ENCODE measurements at places on chromosomes 16 and 17.

GRCh38 chr16:72024862-72025382, 16.4 kb downstream of the DHODH start:
- DNase-seq, result no peak

GRCh38 chr17:80923211-80924110, 68.2 kb upstream of the CHMP6 start:
- DNase-seq, result no peak

DNA sequence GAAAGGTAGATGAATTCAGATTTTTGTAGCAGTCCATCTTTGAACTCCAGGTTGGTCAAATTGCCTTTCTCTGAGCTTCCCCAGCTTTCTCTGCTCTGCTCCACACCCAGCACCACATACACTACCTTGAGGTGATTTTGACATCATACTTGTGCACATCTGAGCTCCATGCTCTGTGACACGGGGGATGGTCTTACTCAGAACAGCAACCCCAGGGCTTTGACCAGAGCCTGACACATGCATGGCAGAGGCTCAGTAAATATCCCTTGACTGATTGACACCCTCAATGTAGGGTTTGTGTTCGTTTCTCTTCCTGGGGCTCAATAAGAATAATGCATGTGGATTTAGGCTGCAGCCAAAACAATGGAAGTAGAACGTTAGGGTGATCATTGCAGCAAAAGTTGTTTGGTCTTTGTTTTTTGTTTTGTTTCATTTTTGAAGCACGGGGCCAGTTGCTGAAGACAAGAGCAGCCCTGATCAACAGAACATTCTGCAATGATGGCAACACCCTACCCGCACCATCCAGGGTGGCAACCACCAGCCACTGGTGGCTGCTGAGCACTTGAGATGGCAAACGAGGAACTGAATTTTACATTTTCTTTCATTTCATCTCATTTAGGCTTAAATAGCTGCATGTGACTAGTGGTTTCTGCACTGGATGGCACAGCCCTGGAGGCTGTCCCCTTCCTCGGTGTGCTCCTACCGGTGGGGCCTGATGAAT, 224.8 kb upstream of the TNRC6C start:
- DNase-seq, result no peak

DNA sequence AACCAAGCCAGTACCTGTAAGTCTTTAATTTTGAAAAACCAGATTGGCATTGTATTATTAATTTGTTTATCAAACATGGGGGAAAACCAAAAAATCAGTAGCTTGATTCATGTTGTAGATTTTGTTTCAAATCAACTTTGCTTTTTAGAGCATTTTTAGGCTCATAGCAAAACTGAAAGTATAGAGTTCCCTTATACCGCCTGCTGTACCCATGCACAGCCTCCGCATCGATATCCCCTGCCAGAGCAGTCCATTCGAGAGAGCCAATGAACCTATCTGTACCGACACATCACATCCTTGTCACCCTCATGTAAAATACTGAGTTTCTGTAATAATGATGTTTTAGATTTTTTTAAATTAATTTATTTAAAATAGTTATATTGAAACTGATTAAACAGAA, 16.2 kb upstream of the MRC2 start:
- DNase-seq, result no peak

GRCh38 chr17:3738562-3739295, 15.0 kb downstream of the HASPIN start:
- peak; percentile 66 for DNase-seq

DNA sequence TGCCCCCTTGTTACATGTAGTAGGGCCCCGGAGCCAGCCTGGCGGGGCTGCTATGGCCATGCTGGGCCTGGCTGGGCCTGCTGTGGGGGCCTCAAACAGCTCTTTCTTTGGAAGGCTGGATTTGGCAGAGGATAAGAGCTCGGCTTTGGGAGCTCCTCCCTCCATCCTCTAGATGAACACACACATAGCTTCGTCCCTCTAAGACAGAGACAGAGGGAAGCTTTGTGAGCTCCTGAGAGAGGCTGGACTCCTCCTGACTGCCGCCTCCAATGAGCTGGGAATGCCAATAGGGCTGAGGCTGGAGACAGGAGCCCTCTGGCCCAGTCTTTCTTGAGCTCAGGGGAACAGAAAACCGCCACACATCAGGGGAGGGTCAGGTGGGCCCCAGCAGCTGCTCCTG, 37.3 kb upstream of the CDC42EP4 start:
- no peak for DNase-seq

DNA sequence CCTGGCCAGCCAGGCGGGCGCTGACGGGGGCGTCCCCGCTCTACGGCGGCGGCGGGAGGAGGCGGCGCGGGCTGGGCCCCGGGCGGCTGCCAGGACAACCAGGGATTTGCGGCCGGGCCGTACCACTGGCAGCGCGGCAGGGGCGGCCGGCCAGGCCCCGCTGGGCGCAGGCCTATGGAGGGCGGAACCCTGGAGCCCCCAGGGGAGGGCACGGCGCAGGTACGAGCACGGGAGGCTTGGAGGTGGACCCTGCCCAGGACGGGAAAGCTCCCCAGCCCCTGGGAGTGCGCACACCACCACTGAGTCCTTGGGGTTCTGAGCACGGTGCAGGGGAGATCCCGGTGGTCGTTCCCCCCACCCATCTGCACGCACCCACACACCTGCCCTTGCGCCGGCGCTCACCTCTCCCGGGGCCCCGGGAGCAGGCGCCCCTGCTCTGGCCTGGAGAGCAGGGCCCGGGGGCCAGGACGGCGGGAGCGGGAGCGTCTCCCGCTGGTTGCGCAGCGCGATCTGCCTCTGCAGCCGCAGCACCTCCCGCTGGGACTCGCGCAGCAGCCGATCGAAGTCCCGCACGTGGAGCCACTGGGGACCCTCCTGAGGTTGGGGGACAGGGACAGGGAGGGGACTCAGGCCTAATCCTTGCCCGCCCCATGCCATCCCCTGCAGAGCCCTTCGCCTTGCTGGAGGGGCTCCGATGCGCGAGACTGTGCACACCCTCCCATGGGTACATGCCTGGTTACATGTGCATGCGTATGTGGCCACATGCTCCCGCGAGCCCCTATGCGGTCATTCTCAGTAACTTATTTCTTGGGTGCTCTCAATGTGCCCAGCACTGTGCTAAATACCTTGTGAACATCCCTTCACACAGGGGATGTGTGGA, 3.9 kb downstream of the TSPOAP1 start:
- no peak for DNase-seq

DNA sequence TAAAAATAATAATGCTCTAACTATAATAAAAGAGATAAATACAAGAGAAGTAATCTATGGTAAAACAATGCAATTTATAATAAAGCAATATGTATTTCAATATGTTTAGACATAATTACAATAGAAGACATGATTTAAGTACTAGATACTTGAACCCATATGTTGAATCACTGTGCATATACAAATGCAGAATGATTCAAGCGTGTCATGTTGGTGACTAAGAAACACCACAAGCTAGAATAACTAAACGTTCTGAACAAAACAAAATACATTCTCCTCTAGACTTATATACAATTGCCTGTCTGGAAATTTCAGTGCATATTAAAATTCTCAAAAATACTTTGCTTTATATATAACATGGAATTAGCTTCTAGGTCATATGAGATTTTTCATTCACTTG, 11.2 kb downstream of the TADA2A start:
- DNase-seq, result no peak

GRCh38 chr17:78472035-78472905, 93.8 kb downstream of the PGS1 start:
- DNase-seq, result no peak

DNA sequence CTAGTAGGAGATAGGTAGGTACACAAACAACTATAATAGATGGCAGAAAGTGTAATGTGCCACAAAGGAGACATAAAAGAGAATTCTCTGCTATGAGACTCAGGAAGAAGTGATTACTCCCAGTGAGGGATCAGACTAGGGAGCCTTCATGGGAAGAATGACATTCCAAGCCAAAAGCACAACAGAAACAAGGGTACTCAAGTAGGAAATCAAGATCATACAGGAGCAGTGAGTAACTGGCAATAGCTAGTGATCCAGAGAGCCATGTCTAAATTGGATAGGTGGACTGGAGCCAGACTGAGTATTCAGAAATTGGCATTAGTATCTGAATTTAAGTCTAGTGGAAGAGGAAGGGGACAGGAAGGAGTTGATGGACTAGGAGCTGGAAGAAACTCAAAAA, 10.7 kb downstream of the RFFL start:
- DNase-seq, result no peak

DNA sequence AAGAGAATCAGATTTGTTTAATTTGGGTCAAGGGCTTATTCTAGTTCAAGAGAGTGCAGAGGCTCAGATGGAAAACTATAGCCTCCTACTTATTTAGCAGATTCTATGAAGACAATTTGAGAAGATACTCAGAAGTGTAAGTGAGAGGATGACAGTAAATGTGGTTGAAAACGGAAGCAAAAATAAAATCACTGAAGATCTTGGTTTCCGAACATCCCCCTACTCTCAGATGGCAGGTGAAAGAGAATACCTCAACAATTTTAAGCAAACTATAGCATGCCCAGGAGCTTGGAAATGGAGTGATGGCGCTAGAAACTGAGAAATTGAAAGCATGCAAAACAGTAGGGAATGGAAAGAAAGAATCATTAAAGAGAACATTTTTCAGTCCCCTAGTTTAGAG, 705.5 kb upstream of the CDH8 start:
- DNase-seq, result no peak

GRCh38 chr16:50246299-50247122, 19.8 kb upstream of the ADCY7 start:
- DNase-seq, result no peak

- DNase-seq, result no peak
Observed at GRCh38 chr17:11999696-12000095, 2.4 kb upstream of the ZNF18 start.

GRCh38 chr17:1793447-1793806, 31.6 kb downstream of the SERPINF1 start:
- no peak for DNase-seq

DNA sequence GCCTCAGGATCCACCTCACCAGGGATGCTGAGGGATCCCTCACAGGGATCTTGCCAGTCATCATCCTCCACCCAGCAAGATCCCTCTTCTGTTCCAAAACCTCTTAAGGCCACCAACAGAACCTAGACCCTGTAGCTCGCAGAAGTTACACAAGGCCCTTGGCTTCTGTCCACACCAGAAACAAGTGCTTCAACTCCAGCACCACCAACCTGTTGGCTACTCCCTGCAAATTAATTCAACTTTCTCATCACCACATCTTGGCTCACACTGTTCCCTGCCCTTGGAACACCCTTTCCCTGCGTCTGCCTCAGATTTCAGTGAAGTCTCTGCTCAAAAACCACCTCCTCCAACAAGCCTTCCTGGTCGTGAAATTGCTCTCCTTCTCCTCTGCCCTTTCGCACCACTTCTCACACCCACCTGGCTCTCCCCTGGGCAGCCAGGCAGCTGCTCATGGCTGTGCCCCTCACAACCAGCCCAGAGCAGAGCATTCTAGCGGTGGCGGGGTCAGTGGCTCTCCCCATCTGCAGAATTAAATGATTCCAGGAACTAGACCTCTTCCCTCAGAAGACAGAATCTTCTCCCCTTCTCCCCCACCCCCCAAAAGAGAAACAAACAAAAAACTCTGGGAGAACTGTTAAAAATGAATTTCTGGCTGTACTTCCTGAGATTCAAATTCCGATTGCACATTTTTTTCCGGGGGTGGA, 1.8 kb downstream of the PLLP start:
- DNase-seq, result no peak

GRCh38 chr16:62549875-62550274, 513.6 kb upstream of the CDH8 start:
- DNase-seq, result no peak

- no peak for DNase-seq
Observed at GRCh38 chr17:82772026-82772425, 20.2 kb downstream of the TBCD start.

DNA sequence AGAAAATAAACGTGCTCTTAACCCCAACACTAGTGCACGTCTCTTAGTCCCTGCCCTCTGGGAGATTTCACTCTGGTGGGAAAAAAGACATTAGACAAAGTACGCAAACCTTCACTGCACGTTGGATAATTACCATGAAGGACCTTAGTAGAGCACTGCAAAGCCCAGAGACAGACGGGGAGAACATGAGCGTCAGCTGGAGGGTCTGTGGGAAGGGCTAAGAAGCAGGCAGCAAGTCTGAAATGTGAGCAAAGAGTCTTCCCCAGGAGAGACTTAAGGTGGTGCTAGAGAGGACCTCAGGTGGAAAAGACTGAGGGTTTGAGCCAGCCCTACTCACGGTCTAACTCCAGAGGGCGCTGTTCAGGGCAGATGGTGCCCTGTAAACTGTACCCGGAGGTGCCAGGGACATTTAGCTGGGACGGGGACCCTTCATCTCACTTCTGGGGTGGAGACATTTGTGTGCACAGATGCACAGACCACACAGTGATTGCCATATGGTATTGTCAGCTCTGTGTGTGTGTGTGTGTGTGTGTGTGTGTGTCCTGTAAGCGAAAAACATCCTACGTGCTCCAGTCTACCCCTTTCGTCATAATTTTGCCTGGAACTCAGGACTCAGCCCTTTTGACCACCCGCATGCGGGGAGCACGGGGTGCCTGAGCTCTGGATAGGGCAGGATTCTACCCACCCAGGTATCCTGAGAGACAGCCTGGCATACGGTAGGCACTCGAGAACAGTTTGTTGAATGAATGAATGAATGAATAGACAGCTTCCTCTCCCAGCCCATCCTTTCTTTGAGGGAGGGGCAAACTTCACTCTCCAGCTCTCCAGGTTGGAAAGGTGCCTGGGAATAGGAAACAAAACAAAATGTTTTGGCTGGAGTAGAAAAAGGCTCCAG, 10.1 kb upstream of the STAC2 start:
- DNase-seq, result no peak

DNA sequence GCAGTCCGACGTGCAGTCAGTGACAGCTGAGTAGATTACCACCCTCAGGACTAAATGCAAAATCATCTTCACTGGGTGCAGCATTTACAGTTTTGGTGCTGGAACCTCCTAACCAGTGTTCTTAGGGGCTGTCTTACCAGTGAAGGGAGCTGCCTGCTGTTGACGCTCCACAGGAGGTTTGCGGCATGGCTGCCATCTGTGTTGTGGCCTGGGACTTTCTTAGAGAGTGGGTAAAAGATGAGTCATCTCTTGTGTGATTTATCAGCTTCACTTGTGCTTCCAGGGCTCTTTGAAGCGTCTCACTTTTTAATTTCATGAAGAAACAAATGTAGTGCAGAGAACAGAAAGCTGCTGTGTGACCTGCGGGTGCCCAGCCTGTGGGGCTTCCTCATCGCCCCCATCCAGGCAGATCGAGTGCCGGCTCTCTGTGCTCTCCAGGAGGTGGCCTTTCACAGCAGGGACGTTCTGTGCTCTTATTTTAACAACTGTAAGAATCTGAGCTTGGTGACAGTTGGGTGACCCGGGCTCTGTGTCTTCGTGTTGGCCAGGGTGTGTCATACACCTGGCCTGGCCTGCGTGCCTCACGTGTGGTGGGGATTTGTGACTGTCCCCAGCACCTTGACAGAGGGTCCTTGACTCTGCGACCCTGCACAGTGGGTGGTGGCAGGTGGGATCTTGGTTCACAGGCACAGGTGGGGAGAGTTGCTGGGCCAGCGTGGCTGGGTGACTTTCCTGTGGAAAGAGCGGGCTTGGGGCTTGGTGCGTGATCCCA, 24.3 kb upstream of the ZNF750 start:
- DNase-seq, result peak; percentile 69

DNA sequence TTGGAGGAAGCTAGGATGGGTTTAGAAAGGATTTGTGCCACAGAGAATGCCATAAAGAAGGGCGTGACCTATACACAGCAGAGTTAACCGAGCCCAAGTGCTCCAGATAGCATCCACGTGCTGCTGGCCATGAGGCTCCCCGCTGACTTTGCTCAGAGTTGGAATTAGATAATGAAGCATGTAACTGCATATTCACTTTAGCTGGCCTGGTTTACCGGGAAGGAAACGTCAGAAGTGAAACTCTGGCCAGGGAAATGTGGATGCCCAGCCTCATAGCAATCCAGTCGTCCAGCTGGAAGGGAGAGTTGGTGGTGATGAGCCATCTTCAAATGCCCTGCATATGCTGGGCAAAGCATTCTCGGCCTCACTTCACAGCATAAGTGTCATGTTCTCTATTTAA, 6.1 kb downstream of the KRT35 start:
- no peak for DNase-seq

All from stimulated activated CD4-positive, alpha-beta T cell treated with anti-CD3 and anti-CD28 coated beads, Interleukin-12 subunit alpha, Interleukin-12 subunit beta, amount 100 ng/mL, for 4 hours (primary cell).